ENCODE measurements at places on chromosomes 2 and 18.

GRCh38 chr2:105924271-105924670 lies 179.6 kb downstream of the NCK2 start:
- H3K27me3 ChIP-seq: no peaks in the 10 kb centered on the region
- H3K4me1 ChIP-seq: peaks cover 27% of the 10 kb centered on the region
- H3K27ac ChIP-seq: no peak overlapping the region
- H3K4me3 ChIP-seq: no peak overlapping the region
- no peak for DNase-seq

DNA sequence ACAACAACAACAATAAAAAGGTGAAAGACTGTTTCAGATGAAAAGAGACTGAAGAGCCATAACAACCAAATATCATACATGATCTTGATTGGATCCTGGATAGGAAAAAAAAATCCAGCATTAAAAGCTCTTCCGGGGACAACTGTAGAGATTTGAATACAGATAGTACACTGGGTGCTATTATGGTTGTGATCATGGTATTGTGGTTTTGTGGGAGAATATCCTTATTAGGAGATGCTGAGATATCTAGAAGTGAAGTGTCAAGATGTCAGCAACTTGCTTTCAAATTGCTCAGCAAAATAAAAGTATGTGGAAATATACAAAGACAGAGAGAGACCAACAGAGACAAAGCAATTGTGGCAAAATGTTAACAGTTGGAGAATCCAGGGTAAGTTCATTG lies 15.5 kb upstream of the SPATA3 start:
- H3K4me1 ChIP-seq: peaks cover 69% of the 10 kb centered on the region
- H3K36me3 ChIP-seq: no peaks in the 10 kb centered on the region
- peaks cover 35% of the 10 kb centered on the region for H3K27me3 ChIP-seq
- H3K4me3 ChIP-seq: no peak overlapping the region

GRCh38 chr2:138893746-138894145 lies 113.6 kb upstream of the NXPH2 start:
- no peaks in the 10 kb centered on the region for H3K36me3 ChIP-seq
- no peaks in the 10 kb centered on the region for H3K4me1 ChIP-seq
- no peak for DNase-seq
- H3K27me3 ChIP-seq: no peaks in the 10 kb centered on the region
- no peak overlapping the region for H3K4me3 ChIP-seq

DNA sequence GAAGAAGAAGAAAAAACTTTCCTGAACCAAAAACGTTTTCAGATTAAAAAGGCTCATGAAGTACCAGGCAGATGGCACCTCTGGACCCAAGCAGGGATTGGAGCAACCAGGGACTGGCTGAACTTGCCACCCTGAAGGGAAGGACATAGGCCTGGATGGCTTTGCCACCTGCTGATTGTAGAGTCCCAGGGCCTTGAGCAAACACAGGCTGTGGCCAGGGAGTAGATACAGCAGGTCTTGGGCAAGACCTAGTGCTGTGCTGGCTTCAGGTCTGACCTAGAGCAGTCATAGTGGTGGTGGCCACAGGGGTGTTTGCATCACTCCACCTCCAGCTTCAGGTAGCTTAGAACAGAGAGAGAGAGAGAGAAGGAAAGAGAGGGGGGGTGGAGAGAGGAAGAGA lies 231.5 kb upstream of the FBXO11 start:
- peaks cover 12% of the 10 kb centered on the region for H3K27me3 ChIP-seq
- DNase-seq: no peak
- no peak overlapping the region for H3K4me3 ChIP-seq
- peaks cover 6% of the 10 kb centered on the region for H3K4me1 ChIP-seq
- H3K27ac ChIP-seq: no peak overlapping the region
- no peaks in the 10 kb centered on the region for H3K36me3 ChIP-seq

GRCh38 chr2:67626656-67627055 lies 229.5 kb downstream of the ETAA1 start:
- H3K4me1 ChIP-seq: no peaks in the 10 kb centered on the region
- H3K27me3 ChIP-seq: no peaks in the 10 kb centered on the region
- DNase-seq: no peak
- H3K27ac ChIP-seq: no peak overlapping the region
